Omental fat pad (tissue), 4 donors: ENCODE measurements at places on chromosomes 1 and 21.

- no peak for DNase-seq
Observed at GRCh38 chr1:117146575-117147340, 25.2 kb upstream of the TRIM45 start.

- DNase-seq = no peak
Observed at GRCh38 chr21:15291621-15292266, 226.9 kb upstream of the NRIP1 start.

DNA sequence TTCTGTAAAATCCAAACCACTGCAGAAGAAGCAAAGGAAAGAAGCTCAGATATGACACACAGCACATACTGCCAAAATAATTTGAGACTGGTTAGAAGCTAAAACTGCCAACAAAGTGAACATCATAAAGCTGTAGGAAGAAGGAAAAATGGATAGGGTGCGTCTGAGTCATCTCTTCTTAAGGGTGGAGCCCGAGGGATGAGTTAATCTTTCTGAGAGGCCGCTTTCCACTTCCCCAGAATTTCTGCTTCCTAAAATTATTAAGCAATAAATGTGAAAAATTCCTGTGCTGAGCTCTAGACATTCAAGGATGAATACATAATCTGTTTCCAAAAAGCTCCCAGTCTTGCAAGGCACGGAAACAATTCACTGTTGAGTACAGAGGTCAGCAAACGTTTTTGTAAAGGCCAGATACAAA, 20.1 kb downstream of the PPT1 start:
- no peak for DNase-seq

DNA sequence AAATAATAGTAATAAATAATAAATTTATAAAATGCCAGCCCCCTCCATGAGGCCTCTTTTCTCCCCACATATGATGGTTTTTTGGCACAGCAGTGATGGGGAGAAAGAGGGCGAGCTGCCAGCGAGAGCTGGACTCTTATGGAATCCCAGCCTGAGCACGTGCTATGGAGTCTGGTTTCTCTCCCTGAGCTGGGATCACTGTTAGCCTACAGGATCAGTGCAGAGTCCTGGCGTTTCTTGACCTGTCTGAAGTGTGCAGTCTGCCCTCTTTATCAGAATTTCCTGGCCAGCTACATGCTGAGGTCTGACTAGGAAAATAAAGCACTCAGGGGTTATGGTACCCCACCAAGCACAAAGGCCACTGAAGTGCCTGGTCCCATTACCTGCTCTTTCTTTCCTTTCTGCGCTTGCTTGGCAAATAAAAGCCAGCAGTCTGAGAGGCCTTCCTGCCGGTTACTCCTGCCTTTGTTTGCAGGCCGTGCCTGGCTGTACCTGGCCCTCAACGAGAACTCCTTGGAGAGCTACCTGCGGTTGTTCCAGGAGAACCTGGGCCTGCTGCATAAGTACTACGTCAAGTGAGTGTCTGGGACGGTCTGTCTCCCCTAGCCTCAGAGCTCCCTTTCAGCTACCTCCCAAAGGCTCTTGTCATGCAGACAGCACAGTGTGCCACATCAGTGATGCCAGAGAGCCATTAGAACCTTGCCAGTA, 18.5 kb upstream of the SLC25A34 start:
- no peak for DNase-seq

- no peak for DNase-seq
Observed at GRCh38 chr1:178629252-178630154, 95.5 kb upstream of the RALGPS2 start.

DNA sequence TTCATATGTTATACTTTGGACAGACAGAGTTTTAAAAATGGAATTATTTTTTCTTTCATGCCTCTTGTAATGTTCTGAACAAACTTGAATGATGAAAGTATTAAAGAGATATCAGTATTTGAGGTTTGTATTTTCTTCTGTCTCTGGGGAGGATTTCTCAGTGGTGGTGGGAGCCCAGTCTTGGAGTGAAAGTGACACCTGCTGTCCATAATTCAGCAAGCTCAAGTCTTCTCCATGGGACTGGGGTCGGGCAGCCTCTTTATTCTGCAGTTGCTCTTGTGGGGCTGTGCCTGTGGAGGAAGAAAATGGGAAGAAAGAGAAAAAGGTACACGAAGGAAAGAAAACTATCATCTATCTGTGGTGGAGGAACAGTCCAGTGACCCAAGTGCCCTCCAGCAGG, 56.1 kb downstream of the SMYD2 start:
- no peak for DNase-seq

DNA sequence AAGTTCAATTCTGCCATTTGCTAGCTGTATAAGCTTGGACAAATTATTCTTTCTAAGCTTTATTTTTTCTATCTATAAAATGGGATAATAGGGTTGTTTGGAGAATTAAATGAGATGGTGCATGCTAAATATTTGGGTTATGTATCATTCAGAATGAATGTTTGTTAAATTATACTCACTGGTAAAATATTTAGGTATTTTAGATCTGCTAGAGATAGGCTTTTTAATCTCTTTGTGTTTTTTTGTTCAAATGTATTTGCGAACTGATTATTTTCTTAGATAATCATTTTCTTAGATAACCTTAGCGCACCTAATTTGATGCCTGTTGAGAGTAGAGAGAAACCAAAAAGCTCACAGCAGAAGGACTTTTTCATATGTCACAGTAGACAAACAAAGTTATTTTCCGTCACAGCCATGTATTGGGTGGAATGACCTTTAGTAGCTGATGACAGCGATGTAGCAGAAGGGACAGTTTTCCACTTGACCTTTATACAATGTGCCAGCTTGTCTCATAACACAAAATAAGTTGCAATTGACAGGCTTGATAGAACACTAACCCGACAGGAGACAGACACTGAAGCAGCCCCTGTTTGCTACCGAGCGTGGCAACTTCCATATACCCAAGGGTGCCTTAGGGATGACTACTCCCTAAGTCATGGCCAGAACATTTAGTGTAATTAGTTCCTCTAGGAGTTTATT, 93.0 kb downstream of the DISC1 start:
- DNase-seq = no peak

GRCh38 chr1:53590531-53591515, 131.6 kb downstream of the DMRTB1 start:
- DNase-seq = no peak

DNA sequence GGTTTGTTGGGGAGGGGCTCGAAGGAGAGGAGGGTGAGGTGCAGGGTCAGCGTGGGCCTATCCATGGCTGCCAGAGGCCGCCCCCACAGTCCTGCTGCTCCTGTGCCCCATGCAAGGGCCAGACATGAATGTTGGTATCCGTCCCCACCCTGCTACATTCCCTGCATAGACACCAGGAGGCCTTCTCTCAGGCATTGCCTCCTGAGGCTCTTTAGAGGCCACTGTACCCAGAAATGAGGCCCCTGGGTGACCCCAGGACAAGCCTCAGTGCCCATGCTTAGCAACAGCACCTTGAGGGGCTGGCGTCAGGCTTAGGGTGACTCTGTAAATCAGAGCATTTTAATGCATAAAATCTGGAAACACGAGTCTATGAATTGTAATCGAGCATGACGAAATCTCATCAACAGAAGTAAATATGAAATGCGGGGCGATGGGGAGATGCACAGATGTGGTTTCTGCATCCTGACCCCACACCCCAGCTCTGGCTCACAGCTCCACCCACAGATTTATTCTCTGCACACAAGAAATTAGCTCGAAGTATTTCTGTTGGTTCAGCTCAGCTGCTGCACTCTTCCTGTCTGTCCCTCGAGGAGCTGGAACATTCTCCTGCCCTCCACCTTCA, 124.0 kb upstream of the CSF3R start:
- no peak for DNase-seq

- no peak for DNase-seq
Observed at GRCh38 chr1:225063722-225064121, 134.2 kb downstream of the DNAH14 start.

DNA sequence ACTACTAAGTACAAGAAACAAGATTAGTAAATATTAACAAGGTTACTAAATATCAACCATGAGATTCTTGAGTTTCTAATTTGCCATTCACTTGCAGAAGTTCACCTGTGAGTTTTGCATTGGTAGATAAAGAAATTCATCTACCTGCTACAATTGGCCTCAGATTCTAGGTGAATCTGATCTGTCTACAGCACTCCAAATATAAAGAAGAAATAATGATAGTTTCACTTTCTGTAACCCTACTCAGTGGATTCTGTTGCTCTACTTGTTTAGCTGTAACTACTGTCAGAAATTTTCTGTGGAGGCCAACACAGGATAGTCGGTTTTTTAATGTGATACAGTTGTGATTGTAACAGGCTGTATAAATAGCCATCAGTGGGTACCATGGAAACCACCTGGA, 118.6 kb downstream of the NR5A2 start:
- no peak for DNase-seq

GRCh38 chr1:162720996-162721395, 69.5 kb upstream of the HSD17B7 start:
- DNase-seq = no peak

GRCh38 chr1:41427916-41428737, 56.4 kb downstream of the EDN2 start:
- DNase-seq = no peak

DNA sequence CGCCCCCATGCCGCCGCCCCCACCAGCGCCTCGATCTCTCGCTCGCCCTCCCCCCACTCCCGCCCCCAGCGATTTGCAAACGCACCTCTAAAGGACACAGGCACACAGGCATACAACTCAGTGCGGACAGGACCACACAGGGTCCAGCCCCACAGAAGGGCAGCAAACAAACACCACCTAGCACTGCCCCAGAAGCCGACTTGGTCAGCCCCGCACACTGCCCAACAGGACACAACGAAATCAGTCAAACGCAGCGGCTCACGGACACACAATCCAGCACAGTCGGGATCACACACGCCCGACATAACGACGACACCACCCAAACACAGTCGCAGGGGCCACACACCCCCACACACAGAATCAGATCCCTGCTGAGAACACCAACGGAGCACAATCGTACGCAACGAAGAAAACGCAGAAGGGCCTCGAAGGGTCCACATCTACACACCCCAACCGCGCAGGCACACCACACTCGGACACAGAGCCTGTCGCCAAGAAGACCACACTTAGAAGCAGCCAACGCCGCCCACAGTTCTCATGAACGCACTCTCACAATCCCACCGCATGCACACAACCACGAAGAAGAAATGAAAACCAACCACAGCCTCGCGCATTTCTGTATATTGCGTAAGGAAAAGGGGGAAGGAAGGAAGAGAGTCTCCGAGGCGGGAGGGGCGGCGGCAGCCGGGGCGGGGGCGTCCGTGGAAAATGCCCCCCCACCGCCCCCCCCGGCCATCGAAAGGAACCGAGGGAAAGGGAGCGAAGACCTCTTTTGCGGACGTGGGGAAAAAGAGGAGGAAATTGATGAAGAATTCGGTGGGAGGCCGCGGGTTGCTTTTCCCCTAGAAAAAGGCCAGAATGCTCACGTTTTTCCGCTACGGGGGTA, 481 bp downstream of the TAL1 start:
- no peak for DNase-seq
